ENCODE measurements at places on chromosomes 1 and 21.

DNA sequence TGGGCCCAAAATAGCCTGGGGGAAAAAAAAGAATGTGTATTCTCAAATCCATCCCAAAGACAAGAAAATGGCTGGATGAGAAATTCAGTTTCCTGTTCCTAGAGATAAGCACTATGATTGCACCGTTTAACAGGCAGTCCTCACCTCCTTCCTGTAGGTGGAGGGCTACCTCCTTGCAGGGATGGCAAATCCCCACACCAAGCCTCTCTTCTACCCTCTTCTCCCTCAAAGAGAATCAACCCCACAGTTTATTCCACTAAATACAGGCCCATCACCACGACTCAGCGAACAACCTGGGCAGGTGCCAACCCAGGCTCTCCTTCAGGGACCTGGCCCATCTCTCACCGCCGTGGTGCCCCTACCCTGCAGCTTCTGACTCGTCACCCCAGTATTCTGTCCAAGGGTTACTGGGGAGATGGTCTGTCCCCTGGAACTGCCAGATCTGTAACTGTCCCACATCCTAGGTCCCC lies 3.4 kb upstream of the CHD5 start:
- no peak for DNase-seq

- DNase-seq: no peak
Observed at GRCh38 chr1:164272156-164272555, 286.8 kb upstream of the PBX1 start.

DNA sequence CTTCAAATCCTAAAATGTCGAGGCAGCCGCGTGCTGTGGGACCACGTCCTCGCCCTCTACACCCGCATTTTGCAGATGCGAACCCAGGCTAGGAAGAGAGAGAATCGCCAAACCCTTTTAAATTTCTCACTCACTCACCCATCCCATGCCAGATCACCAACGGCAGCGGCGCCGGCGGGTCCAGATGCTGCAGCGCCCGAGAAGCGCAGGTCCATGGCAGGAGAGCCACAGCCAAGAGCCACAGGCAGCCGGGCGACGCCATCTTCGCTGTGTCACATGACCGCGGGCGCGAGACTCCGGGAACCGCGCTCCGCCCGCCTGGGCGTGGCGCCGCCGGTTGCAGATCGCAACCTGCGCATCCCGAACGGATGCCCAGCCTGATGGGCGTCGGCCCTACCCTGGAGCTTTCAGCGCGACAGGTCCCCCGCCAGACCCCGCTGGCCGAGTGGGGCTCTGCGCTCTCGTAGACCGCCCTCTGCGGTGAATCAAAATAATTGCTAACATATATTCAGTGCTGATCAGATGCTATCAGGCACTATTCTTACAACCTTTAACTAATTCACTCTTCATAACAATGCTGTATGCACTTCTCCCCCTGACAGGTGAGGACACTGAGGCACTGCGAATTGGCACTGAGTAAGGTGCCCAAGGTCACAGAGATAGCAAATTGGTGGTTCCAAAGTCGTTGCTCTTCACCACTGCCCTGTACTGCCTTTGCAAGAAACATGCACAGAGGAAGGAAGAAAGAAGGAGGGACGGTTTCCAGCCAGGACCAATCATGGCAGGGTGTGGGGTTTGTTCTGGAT lies at the start of gene PPT1:
Gene PPT1 (minus strand): TSS at position 276 of the 806 bp plus-strand sequence. CDS start 14 bp downstream, at position 262.
- peak; percentile 91 for DNase-seq

DNA sequence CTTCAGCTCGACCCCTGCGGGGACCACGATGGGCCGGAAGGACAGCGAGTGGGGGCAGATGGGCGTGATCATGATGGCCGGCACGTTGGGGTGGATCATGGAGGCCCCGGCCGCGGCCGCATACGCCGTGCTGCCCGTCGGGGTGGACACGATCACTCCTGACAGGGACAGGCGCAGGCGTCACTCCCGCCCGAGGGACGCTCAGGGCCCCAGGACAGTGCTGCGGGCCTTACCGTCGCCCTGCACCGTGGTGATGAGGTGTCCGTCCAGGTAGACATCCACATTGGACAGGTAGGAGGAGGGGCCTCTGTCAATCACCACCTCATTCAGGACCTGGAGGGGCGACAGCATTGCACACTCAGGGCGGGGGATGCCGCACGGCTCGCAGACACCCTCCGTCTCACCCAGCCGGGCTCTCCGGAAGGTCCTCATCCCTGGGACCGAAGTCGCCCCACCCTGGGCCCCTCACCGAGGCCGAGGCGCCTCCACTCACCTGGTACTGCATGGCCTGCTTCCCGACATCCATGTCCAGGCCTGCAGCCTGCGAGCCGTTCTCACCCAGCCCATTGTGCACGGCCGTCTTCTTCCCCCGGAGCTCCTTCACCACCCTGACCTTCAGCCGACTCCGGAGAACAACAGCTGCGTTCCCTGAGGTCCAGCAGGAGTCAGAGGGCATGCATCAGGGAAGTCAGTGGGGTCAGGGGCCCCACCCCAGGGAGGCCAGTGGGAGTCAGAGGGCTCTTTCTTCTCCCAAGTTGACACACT lies 24.0 kb downstream of the NADK start:
- DNase-seq: no peak

- no peak for DNase-seq
Observed at GRCh38 chr1:225888289-225888897, 553 bp downstream of the LEFTY1 start.

DNA sequence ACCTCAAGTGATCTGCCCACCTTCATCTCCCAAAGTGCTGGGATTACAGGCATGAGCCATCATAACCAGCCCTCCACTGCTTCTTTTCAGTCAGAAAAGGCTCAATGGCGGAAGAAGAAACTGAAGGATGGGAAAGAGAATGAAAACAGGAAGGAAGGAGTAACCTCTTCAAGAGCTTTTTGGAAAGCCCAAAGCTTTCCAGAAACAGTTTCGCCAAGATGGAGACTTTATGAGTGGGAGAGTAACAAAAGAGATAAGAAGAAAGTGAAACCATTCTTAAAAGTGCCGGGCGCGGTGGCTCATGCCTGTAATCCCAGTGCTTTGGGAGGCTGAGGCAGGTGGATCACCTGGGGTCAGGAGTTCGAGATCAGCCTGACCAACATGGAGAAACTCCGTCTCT lies 62.7 kb upstream of the NBL1 start:
- no peak for DNase-seq

GRCh38 chr1:61397935-61398334 lies 315.6 kb downstream of the NFIA start:
- no peak for DNase-seq

DNA sequence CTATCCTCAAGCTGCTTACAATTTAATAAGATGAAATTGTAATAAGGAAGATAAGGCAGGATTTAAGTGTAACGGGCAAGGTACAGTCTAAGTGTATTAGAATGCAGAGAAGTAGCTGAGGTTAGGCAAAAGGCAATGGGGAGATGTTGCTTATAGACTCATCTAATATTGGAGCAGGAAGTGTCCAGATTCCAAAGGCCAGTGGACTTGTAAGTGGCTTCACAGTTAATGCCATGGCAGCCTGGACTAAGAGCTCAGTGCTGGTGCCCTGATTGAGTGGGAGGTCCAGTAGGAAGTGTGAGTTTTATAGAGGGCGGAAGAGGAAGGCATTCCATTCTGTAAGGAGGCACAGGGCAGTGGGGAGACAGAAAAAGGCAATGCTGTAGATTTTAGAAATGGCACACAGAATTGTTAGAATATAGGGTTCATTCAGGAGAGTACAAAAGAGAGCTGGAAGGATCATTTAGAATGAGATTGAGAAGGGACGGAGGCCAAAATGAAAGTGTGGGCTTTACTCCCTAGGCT lies 12.6 kb downstream of the MAP3K21 start:
- DNase-seq: no peak

- no peak for DNase-seq
Observed at GRCh38 chr1:185396126-185396525, 79.1 kb upstream of the IVNS1ABP start.

DNA sequence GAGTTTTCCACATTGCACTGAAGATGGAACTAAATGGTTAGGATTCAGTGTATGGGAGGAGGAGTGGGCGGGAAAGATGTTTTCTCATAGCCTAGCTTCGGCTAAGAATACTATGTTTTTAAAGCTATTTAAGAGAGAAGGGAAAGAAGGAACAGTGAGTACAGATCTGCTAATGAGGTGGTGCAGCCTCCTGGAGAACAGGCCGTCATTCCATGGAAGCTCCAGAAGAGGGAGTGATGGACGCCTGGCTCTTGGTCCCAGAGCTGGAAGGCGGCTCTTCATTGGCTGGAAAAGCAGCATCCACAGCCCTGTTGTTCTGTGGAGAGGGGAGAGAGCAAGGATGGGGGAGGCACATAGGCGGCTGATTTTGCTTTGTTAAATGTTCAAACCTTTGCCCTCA lies 6.9 kb downstream of the CAMK1G start:
- no peak for DNase-seq

DNA sequence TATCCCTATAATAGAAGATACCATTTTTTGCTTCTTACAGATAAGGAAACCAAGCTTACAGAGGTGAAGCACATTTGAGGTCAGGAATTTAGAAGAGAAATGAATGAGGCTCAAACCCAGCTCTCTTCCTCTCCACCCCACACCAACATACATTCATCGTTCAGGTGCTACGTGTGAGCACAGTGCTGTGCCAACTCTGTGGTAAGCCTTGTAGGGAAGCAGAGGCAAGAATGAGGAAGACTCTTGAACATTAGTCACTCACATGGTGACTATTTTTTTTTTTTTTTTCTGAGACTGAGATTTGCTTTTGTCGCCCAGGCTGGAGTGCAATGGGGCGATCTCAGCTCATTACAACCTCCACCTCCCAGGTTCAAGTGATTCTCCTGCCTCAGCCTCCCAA lies 314.0 kb downstream of the NTNG1 start:
- DNase-seq: no peak

DNA sequence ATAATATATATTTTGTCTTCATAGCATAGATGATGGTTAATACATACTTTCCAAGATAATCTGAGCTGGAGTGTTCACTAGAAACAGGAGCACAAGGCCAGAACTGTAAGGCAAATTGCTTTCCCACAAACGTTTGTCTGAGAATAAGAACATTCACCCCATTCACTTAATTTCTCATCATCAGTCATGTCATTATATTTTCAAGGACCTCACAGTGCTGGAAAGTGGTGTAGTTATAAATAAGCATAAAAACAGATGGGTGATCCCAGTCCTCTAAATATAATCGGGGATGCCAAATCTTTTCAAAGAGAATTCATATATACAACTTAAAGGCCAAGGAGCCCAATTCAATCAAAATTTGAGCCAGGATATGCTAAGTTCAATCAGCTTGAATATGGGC lies 8.4 kb downstream of the PRRX1 start:
- DNase-seq: no peak

DNA sequence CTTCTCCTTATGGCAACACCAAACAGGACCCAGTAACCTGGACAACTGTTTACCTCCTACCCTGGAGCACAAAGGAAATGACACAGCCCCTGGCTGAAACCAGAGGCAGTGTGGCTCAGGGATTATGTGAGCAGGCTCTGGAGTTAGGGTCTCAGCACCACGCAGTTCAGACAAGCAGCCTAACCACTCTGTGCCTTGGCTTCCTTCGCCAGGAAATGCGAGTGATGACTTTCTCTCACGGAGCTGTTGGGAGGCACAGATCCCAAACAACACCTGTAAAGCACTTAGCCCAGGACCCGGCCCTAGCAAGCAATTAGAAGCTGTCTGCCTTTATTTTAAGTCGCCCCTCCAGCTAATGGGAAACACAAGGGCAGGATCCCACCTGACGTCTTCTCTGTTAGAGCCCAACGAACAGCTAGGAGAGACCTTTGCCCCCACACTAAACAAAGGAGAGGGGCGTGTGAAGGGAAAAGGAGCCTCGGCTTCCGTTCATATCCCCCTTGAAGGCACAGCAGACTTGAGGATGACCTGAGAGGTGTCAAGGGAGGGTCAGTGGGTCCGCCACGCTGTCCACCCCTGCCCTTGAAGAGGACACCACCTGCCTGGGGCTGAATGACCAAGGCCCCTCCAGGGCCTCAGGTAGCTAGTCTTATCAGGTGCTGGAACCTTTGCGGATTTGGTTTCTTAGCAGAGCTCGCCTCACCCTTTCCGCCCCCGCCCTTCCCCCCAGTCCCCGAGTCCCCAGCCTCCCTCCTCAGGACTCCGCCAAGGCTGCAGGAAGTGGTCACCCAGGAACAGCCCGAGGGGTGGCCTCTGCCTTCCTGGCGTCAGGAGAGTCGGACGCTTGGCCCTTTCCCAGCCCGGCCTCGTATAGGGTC lies 860 bp downstream of the TMEM63A start:
- DNase-seq: no peak

GRCh38 chr1:205630241-205630640 lies 1.6 kb downstream of the ELK4 start:
- no peak for DNase-seq

DNA sequence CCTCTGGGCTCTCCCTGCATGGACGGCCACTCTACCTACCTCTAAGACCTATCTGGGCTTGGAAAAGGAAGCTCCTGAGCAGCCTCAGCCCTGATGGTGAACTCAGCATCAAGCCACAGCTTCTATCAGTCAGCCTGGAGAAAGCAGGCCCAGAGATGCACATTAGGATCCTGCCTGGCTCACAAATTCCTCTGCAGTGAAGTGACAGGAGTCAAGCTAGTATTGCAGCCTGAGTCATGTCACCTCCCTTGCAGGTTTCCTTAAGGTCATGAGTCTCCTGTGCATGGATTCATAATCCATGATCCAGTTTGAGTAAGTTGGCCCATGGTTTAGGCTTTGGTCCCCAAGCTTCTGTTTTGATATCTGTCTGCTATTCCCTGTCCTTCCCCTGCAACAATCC lies 37.9 kb upstream of the DUSP10 start:
- no peak for DNase-seq

DNA sequence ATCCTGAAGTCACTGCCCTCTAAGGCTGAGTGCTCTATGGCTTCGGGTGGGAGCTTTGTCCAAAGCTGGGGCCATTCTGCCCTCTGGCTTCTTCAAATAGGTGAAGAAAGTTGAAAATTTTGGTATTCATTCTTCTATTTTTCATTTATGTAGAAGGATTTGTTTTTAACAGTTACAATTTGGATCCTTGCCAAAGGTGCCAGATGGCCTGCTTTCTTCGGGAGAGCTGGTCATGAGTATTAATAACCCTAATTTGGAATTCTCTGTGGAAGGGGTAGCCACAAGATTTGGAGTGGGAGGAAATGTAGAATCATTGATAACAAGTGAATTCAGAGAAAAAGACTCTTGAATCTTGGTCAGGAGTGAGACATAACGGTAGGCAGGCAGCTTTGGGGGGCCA lies 370.4 kb upstream of the ST6GALNAC5 start:
- no peak for DNase-seq

GRCh38 chr1:943545-944340 lies 15.3 kb downstream of the NOC2L start:
- no peak for DNase-seq

- no peak for DNase-seq
Observed at GRCh38 chr21:31172328-31172727, 134.1 kb upstream of the KRTAP19-8 start.

GRCh38 chr1:75953461-75953860 lies 21.3 kb upstream of the ASB17 start:
- no peak for DNase-seq

DNA sequence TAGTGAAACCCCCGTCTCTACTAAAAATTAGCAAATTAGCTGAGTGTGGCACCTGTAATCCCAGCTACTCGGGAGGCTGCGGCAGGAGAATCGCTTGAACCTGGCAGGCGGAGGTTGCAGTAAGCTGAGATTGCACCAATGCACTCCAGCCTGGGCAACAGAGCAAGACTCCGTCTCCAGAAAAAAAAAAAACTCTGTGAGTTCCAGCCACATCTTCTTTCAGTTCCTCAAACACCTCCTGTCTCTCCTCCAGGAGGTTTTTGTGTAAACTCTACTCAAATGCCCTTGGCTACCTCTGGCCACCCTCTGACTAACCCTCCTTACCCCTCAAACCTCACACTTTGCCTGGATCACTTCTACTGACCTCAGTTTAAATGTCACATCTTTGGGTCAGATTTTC lies 38.1 kb downstream of the RCSD1 start:
- no peak for DNase-seq

GRCh38 chr1:236545621-236546169 lies 21.9 kb downstream of the LGALS8 start:
- no peak for DNase-seq
